Stimulated activated CD4-positive, alpha-beta T cell treated with anti-CD3 and anti-CD28 coated beads, Interleukin-2, amount 100 ng/mL, for 24 hours (primary cell): ENCODE measurements at places on chromosomes 1 and 21.

GRCh38 chr1:207397525-207397926 lies 56.6 kb upstream of the CR2 start:
- DNase-seq: no peak

GRCh38 chr1:37438869-37439343 lies 35.5 kb upstream of the ZC3H12A start:
- DNase-seq: no peak

DNA sequence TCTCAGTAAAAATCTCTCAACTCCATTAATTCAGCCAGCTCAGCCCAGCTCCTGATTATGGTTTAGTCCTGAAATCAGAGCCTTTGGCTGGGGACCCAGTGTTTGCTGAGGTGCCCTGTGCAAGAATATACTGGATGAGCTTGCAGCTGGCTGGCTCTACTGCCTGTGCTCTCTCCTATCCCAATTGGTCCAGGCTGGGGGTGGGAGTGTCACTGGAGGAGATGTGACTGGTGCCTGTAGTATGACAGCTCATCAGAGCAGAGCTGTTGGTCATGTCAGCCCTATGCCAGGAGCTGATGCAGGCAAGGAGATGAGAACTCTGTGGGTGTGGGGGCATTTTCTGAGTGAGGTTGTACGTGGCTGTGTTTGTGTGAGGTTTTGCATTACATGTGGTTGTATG lies 87.0 kb downstream of the TNR start:
- no peak for DNase-seq

GRCh38 chr21:41321908-41322495 lies 5.4 kb downstream of the FAM3B start:
- no peak for DNase-seq

DNA sequence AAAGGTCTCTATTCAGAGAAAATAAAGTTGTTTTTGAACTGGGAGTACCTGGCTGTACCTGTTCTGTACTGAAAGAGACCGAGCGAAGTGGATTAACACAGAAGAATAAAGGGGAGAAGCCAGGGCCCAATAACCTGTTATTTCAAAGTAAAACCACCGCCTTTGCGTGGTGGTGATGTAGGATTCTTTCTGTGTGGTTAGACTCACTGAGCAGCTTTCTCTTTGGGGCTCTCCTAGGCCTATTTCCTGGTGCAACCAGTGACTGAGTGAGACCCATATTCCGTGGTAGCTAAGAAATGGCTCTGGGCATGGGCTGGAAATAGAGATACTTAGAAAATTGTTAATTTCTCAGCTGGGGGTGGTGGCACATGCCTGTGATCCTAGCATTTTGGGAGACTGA lies 99.9 kb downstream of the XCL2 start:
- no peak for DNase-seq

DNA sequence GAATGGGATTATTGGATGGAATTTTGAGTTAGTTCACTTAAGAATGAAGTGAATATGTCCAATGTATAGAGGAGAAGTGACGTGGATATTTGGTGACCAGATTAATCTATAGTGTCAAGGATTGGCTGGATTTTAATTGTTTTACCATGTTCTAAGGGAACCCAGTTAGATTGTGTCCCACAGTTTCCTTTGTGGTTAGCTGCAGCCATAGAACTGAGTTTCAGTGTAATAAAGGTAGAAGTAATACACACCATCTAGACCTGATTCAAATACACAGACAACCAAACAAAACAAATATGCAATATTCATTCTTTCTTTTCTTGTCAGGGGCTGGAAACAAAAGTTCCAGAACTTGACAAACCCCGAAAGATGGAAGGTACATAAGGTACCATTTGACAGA lies 88.0 kb upstream of the RGS18 start:
- DNase-seq: no peak

DNA sequence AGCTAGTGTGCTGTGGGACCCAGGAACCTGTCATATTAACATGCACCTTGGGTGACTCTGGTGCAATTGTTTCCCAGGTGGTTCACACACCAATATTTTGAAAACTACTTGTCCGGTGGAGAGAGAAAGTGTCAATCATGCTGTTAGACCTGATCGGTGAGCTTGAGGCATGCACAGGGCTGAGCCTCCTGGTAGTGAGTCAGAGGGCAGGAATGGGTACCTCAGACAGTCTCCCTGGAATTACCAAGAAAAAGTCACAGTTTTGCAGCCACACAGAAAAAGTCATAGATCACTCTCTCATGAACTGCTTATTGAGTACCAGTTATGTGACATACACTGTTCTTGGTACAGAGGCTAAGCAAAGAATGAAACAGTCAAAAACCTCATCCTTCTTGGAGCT lies 140.1 kb upstream of the NFIA start:
- no peak for DNase-seq

DNA sequence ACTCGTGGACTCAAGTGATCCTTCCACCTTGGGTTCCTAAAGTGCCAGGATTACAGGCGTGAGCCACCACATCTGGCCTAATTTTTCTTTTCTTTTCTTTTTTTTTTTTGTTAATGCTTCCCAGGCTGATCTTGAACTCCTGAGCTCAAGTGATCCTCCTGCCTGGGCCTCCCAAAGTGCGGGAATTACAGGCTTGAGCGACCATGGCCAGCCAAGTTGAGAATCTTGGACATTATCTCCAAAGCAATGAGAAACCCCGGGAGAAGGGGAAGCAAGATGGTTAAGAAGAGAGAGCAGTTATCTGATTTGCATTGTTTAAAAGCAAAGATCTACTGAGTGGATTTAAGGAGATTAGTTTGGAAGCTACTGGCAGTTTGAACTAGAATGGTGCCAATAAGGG lies 9.1 kb downstream of the HIPK1 start:
- DNase-seq: no peak

- DNase-seq: no peak
Measured at GRCh38 chr1:54547601-54548388, at the start of gene ACOT11. Gene ACOT11 (plus strand): TSS chr1:54548228. CDS start chr1:54548310, 82 bp downstream.

GRCh38 chr1:215517441-215517891 lies 49.6 kb upstream of the KCTD3 start:
- DNase-seq: no peak

- DNase-seq: no peak
Measured at GRCh38 chr1:32447469-32448185, 17.2 kb upstream of the ZBTB8B start.

GRCh38 chr1:14138687-14139086 lies 438.7 kb downstream of the PRDM2 start:
- DNase-seq: no peak

DNA sequence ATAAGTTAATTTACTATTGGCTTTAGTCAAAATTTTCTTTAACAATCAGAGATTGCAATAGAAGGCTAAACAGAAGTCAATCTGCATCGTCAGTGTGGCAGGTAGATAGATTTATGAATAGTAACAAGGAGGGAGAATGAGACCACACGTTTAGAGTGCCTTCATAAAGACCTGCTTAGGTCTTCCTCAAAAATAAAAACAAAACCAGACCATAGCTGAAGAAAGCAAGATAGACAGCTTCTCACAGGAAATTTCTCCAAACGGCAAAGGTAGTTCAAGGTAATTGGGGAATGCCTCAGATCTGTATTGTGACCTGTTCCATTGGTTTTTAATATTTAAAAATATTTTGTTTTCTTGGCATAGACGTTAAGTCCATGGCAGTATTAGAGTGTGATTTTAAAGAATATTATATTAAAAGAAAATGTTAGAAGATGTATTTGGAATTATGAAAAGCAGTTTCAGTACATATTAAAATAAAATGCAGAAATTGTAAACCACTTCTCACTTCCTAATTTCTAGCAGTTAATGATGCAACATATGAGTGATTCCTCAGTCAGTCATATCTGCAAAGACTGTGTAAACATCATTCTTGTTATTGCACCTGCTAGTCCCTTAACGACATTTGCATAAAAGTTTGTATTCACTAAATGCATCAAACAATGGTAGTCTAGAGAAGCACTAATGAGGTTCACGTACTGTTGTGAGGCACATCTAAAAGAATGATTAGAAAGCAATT lies 278.0 kb downstream of the HLX start:
- DNase-seq: no peak

- peak; percentile 58 for DNase-seq
Measured at GRCh38 chr21:45309069-45309986, 21.6 kb upstream of the POFUT2 start.

GRCh38 chr1:145846201-145846612 lies 777 bp downstream of the NUDT17 start:
- peak; percentile 30 for DNase-seq

GRCh38 chr1:188425687-188426086 lies 1596.9 kb downstream of the PLA2G4A start:
- DNase-seq: no peak

GRCh38 chr1:25723250-25723880 lies 76.6 kb upstream of the SELENON start:
- DNase-seq: no peak

- DNase-seq: no peak
Measured at GRCh38 chr21:15260604-15261003, 195.8 kb upstream of the NRIP1 start.

GRCh38 chr1:187481581-187482148 lies 652.9 kb downstream of the PLA2G4A start:
- no peak for DNase-seq

GRCh38 chr1:193951984-193952383 lies 765.6 kb upstream of the B3GALT2 start:
- no peak for DNase-seq

DNA sequence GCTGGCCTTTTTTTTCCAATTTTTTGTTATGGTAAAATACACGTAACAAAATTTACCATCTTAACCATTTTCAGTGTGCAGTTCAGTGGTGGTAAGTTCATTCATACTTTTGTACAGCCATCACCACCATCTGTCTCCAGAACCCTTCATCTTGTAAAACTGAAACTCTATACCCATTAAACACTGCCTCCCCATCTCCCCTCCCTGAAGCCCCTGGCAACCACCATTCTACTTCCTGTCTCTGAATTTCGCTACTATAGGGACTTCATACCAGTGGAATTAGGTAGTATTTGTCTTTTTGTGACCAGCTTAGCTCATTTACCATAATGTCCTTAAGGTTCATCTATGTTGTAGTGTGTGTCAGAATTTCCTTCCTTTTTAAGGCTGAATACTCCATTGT lies 8.7 kb downstream of the PKNOX1 start:
- DNase-seq: no peak

DNA sequence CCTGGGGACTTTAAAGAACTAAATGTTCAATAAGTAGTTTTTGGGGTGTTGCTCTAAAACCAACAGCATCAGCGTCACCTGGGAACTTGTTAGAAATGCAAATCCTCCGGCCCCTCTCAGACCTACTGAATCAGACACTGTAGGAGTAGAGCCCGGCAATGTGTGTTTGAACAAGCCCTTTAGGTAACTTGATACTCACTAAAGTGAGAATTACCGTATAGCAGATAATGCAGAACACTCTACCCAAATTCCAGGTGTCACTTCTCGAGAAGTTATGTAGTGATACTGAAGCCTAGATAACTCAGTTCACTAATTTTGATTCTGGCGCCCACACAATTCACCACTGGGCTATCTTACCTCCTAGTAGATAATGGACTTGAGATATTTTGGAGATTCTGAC lies 3.7 kb upstream of the DPT start:
- DNase-seq: no peak

GRCh38 chr1:212247179-212247721 lies 38.0 kb upstream of the PPP2R5A start:
- no peak for DNase-seq

- DNase-seq: no peak
Measured at GRCh38 chr1:208933984-208934525, 649.5 kb upstream of the CAMK1G start.

- DNase-seq: no peak
Measured at GRCh38 chr1:69221524-69221923, 346.2 kb upstream of the LRRC7 start.

- DNase-seq: no peak
Measured at GRCh38 chr1:96308314-96308713, 413.3 kb upstream of the PTBP2 start.

GRCh38 chr1:18573170-18573569 lies 57.5 kb upstream of the PAX7 start:
- DNase-seq: no peak

GRCh38 chr1:231139125-231139649 lies 22.7 kb upstream of the TRIM67 start:
- DNase-seq: no peak

GRCh38 chr1:91764471-91765115 lies 121.4 kb downstream of the TGFBR3 start:
- no peak for DNase-seq

DNA sequence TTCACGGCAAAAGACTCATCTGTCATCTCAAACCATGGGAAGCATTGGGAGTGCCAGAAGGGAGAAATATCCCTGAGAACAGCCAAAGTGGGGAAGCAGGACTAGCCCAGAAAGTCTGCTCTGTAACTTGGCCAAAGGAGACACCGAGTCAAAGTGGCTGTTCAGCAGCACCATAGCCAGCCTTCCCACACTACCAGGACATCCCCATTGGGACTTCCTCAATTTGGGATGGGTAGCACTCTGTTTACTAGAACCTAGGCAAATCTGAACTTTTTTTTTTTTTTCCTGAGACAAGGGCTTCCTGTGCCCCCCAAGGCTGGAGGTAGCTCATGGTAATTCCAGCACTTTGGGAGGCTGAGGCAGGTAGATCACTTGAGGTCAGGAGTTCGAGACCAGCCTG lies 93.0 kb downstream of the ENAH start:
- DNase-seq: no peak

GRCh38 chr1:14543191-14543840 lies 55.2 kb upstream of the KAZN start:
- DNase-seq: no peak

DNA sequence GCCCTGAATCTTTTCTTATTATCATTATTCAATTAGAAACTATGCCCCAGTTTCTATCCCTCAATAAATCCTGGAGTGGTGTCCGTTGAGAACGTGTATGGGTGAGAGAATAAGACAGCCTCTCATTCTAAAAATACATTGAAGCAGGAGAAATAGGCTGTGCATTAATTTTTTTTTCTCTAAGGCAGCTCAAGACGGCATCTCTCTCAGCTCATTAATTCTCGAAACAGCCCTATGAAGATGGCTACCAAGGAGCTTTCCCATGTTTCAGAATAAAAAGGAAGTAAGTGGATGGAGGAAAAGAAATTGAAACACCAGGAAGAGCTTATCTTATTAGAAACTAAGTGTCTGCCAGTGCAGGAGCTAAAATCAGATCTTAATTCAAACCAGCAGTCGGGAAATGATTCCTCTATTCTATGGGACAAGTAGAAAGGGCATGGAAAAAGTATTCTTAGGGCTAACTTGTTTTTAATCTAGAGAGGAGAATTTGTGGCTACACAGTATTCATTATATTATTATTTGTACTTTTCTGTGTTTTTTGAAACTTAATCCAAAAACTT lies 347.1 kb upstream of the PLD5 start:
- DNase-seq: no peak

DNA sequence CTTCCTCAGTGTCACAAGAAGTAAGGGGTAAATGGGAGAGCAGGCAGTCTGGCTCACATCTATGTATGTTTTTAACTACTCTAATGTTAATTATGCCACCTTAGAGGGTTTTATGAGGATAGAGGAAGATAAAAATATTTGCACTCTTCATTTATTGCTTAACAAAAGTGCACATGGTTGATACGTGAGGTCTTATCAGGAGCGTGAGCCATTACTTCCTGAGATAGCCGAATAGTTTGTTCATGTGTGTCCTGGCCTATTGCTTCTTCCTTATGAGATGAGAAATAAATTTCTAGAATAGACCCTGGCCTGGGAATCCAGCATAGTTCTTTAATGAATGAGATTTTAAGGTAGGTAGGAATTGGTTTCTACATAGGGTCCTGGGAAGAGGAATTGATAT lies 471.1 kb upstream of the B3GALT2 start:
- DNase-seq: no peak
